Colonic mucosa (tissue), 4 donors: ENCODE measurements at places on chromosomes 7 and 10. TPM values are rescaled to one million over a fixed set of nuclear protein-coding genes. Genes with fewer than 3 reads are reported as not detected.

DNA sequence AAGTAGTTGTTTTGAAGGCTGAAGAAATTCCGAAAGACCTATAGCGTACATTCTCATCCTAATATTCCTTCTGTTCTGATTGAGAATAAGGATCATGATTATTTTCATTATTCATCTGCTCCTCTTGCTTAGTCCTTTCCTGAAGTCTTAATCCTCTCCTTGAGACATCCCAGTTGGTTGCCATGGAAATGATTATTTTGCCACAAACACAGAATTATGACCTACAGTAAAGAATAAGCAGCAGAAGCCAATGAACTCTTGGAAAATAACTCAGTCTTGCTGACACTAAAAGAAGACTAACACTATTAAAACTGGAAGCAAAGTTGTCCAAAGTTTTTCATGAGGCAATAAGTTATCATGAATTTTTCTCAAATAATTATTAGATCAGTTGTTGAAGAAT, 47.8 kb upstream of the JAZF1 start:
- no peak overlapping the region for H3K4me3 ChIP-seq
- no peaks in the 10 kb centered on the region for H3K4me1 ChIP-seq
- no peaks in the 10 kb centered on the region for H3K36me3 ChIP-seq
- no peak overlapping the region for H3K27ac ChIP-seq
- no peaks in the 10 kb centered on the region for H3K27me3 ChIP-seq
- DNase-seq = no peak

GRCh38 chr7:80511964-80512363, at the start of gene GNAT3:
Gene GNAT3, minus strand, starts transcription at chr7:80512064. Its CDS starts 138 bp downstream, at chr7:80511926.
- no peaks in the 10 kb centered on the region for H3K4me1 ChIP-seq
- no peaks in the 10 kb centered on the region for H3K27me3 ChIP-seq
- no peak within 1 kb of the TSS for H3K4me3 ChIP-seq

DNA sequence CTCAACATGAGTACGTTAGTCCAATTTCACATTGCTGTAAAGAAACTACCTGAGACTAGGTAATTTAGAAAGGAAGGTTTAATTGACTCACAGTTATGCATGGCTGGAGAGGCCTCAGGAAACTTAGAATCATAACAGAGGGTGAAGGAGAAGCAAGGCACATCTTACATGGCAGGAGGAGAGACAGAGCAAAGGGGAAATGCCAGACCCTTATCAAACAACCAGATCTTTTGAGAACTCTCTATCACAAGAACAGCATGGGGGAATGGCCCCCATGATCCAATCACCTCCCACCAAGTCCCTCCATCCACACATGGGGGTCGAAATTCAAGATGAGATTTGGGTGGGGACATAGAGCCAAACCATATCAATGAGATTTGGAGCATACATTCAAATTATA, 34.6 kb upstream of the PDSS1 start:
- no peaks in the 10 kb centered on the region for H3K36me3 ChIP-seq
- no peaks in the 10 kb centered on the region for H3K4me1 ChIP-seq
- H3K27ac ChIP-seq = no peak overlapping the region
- no peak overlapping the region for H3K4me3 ChIP-seq
- DNase-seq = no peak

GRCh38 chr10:24951201-24952142, 934 bp downstream of the PRTFDC1 start:
- no peaks in the 10 kb centered on the region for H3K27me3 ChIP-seq
- H3K4me1 ChIP-seq = no peaks in the 10 kb centered on the region
- DNase-seq = peak; percentile 73
- H3K27ac ChIP-seq = peak overlapping the region; percentile 66
- H3K4me3 ChIP-seq = peak overlapping the region; percentile 57

GRCh38 chr7:35021445-35021844, 15.8 kb downstream of the DPY19L1 start:
- H3K4me3 ChIP-seq = no peak overlapping the region
- no peaks in the 10 kb centered on the region for H3K4me1 ChIP-seq
- no peak for DNase-seq
- no peaks in the 10 kb centered on the region for H3K36me3 ChIP-seq

DNA sequence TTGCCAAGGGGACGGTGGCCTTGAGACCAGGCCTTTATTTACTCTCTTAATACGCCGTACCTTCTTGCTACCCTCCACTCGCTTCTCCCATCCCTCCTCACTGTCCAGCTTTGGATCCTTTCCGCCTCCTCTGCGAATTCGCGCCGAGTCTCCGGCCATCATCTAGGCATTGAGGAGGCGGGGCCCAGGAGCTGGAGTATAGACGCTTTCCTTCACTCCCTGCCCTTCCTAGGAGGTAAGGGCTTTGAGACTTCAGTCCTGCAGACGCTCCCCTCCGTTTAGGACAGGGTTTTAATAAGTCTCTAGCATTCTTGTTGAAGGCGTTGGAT, 538 bp downstream of the TFAM start:
- H3K27ac ChIP-seq = peak overlapping the region; percentile 69
- no peaks in the 10 kb centered on the region for H3K36me3 ChIP-seq
- DNase-seq = peak; percentile 64
- peak overlapping the region; percentile 94 for H3K4me3 ChIP-seq
- peaks cover 10% of the 10 kb centered on the region for H3K4me1 ChIP-seq

DNA sequence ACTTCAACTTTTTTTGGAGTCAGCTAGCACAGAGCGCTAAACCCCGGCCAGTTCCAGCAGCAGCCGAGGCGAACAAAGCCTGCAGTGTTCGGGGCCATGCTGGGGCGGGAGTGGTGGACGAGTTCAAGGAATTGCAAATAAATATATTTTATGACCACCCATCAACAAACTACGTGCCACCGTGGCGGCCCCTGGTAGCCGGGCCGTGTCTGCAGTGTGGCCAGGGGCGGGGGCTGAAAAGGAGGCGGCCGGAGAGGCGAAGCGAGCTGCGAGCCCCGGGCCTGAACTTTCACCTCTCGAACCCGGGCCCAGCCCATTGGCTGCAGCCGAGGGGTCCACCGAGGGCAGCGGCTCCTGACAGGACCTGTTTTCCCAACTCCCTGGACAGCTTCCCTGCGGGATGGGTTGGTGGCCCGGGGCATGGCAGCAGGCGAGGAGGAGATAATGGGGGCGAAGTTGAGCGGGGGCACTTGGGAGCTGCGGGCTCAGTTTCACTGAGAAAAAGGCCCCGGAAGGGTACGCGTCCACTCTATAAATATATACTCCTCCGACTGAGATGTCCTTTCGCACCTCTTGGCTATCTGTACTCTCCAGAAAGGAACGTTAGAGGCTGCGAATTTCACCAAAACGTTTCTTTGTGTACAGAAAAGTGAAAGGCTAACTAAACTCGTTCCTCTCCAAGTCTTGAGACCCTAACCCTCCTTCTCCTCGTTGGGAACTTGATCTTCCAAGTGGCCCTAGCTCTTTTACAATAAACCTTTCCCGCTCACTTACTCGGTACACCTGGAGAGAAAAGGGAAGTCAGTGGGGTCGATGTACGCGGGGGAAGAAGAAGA, 164.6 kb upstream of the PPP1R3A start:
- DNase-seq = peak; percentile 67
- peak overlapping the region; percentile 56 for H3K4me3 ChIP-seq
- no peaks in the 10 kb centered on the region for H3K27me3 ChIP-seq
- H3K36me3 ChIP-seq = no peaks in the 10 kb centered on the region

DNA sequence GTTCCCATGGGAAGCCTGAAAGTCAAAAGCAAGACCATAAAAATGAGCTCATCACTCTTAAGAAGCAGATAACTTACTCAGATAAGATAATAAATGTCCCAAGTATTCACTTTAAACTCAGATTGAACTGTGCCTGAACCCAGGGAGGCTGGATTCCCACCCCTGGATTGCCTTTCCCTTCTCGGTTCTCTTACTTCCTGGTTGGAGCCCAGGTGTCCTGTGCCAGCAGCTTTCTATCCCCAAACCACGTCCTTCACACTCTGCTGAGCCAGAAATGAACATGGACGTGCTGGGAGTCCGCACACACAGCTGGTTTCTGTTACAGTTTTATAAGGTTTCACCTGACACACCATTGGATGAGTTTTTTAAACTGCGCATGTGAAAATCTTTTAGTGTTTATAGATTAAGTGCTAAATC, 636.2 kb upstream of the IGFBP3 start:
- H3K27me3 ChIP-seq = no peaks in the 10 kb centered on the region
- no peak overlapping the region for H3K4me3 ChIP-seq
- no peaks in the 10 kb centered on the region for H3K4me1 ChIP-seq
- DNase-seq = peak; percentile 57
- H3K36me3 ChIP-seq = no peaks in the 10 kb centered on the region
- H3K27ac ChIP-seq = peak overlapping the region; percentile 63

- H3K36me3 ChIP-seq = no peaks in the 10 kb centered on the region
- DNase-seq = no peak
- H3K4me1 ChIP-seq = no peaks in the 10 kb centered on the region
- H3K4me3 ChIP-seq = no peak overlapping the region
Measured at GRCh38 chr7:54705436-54705835, 53.6 kb downstream of the SEC61G start.

- no peaks in the 10 kb centered on the region for H3K4me1 ChIP-seq
- no peak for DNase-seq
- H3K36me3 ChIP-seq = no peaks in the 10 kb centered on the region
- no peak overlapping the region for H3K27ac ChIP-seq
Measured at GRCh38 chr7:46537191-46537905, 616.3 kb upstream of the IGFBP3 start.

DNA sequence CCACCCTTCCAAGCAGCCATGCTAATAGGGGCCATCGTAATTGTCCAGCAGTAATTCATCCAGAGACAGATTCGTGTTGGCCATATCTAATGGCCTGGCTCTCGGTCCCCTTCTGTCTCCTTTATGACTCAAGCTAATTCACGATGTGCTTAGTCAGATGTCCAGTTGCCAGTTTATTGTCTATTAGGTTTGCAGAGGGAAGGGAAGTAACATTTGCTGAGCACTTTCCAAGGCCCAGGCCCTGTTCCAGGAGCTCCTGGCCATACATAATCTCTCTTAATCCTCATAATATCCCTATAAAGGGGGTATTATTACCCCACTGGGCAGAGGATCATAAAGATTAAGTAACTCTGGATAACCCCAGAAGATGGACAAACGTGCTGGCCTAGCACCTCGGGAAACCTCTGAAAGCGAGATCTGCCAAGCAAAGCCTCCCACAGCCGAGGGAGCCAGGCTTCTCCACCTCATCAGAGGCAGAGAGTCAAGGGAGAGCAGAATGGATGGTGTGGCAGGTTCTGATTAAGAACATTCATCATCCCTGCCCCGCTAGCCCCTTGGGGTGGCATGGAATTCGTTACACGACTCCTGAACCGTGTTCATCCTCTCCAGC, 153.7 kb downstream of the PLXNA4 start:
- H3K36me3 ChIP-seq = no peaks in the 10 kb centered on the region
- no peaks in the 10 kb centered on the region for H3K27me3 ChIP-seq
- no peak for DNase-seq
- H3K4me1 ChIP-seq = no peaks in the 10 kb centered on the region
- H3K4me3 ChIP-seq = no peak overlapping the region
- no peak overlapping the region for H3K27ac ChIP-seq

GRCh38 chr10:8242295-8242872, 187.9 kb downstream of the GATA3 start:
- H3K27ac ChIP-seq = no peak overlapping the region
- DNase-seq = no peak
- H3K4me3 ChIP-seq = no peak overlapping the region

DNA sequence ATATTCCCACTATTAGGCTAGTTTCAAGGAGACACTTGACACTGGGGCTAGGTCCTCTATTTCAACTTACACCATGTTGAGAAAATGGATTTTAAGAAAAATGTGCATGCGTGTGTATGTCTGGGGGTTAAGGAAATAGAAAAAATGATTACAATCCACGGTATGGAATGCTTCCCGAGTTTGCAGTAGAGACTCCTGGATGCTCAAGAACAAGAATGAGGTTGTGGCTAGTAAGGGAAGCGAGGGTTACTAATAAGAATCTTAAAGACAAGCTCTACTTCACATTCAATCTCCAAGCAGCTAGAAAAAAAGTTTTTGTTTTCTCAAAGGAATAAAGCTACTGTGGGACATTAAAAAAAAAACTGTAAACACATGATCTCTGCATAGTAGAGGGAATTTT, 54.7 kb downstream of the ANK3 start:
- H3K4me1 ChIP-seq = no peaks in the 10 kb centered on the region
- no peak overlapping the region for H3K4me3 ChIP-seq
- H3K27me3 ChIP-seq = no peaks in the 10 kb centered on the region
- DNase-seq = no peak
- no peaks in the 10 kb centered on the region for H3K36me3 ChIP-seq

- no peaks in the 10 kb centered on the region for H3K36me3 ChIP-seq
- no peaks in the 10 kb centered on the region for H3K27me3 ChIP-seq
- H3K27ac ChIP-seq = no peak overlapping the region
- H3K4me3 ChIP-seq = no peak overlapping the region
Measured at GRCh38 chr7:42624471-42624870, 287.4 kb downstream of the C7orf25 start.

DNA sequence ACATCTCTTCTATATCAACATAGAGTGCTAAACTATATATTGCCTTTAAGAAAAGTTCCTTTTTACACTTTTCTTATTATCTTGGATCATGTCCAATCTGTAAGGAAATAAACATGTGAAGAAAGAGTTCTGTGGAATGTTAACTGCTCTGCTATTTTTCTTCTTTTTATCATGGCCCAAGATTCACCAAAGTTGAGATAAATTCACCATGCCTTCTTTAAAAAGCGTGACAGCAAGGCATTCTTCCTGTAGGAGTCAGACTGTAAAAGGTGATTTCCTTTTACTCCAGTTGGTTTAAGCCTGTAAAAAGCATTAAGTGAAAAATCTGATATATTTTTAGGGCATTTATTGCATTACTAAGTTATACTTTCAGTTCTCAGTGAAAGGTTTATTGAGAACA, 165.7 kb upstream of the FZD1 start:
- no peak overlapping the region for H3K4me3 ChIP-seq
- DNase-seq = no peak
- H3K27ac ChIP-seq = no peak overlapping the region
- no peaks in the 10 kb centered on the region for H3K27me3 ChIP-seq

AGR3 gene
- total RNA-seq = 144 TPM

BMPER gene
- total RNA-seq = 0.85 TPM

PPP1R9A gene
- total RNA-seq = 17.7 TPM

SMARCD3 gene
- total RNA-seq = 4.3 TPM

METTL27 gene
- total RNA-seq = 4.0 TPM

LEP gene
- total RNA-seq = not detected

VWA2 gene
- 2.6 TPM for total RNA-seq

EGR2 gene
- total RNA-seq = 8.2 TPM

SLC16A9 gene
- 15.6 TPM for total RNA-seq

GLI3 gene
- total RNA-seq = 8.0 TPM

PDE6C gene
- not detected for total RNA-seq

AQP1 gene
- total RNA-seq = 47.4 TPM

FAM25G gene
- 0.98 TPM for total RNA-seq

TPK1 gene
- total RNA-seq = 18.8 TPM
